GM12878 (cell line): ENCODE measurements at places on chromosomes 3 and 15. TPM values are rescaled to one million over a fixed set of nuclear protein-coding genes. Genes with fewer than 3 reads are reported as not detected.

- no peak overlapping the region for H3K27ac ChIP-seq
- no peaks in the 10 kb centered on the region for H3K27me3 ChIP-seq
- DNase-seq = no peak
- H3K4me3 ChIP-seq = no peak overlapping the region
- H3K4me1 ChIP-seq = no peaks in the 10 kb centered on the region
- no peaks in the 10 kb centered on the region for H3K36me3 ChIP-seq
Observed at GRCh38 chr3:174498638-174499037, 360.5 kb upstream of the NAALADL2 start.

DNA sequence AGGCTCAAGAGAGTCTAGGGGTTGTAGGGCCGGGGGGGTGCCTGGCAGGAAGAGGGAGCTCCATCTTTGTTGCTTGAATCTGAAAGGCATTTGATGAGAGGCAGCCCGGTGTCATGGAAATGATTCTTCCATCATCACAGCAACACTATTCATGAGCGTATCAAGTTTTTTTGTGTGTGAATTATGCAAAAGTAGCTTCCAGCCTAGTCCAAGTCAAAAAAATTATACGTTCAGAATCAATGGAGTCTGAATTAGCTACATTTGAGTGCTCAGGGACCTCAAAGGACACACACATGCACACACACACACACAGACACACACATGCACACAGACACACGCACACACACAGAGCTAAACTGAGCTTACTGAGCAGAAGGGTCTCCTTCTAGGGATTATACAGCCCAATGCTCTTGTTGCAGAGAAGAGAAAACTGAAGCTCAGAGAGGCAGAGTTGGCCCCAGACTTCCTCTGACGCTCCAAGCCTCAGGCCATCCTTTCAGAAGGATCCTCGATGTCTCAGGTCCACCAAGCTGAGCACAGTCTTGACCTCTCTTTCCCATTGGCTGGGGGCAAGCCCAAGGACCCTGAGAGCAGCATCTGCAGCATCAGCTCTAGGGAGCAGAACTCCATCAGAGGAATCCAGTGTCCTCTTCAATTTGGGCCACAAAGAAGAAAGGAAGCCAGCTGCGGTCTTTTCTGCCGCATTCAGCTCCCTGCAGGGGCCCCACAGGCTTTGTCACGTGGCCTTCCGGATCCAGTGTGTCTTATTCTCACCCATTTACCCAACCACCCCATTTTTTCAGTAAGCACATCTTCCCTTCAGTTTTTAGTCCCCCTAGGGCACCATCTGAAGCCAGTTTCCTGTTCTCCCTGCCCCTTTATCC lies 228.0 kb downstream of the UACA start:
- H3K36me3 ChIP-seq = no peaks in the 10 kb centered on the region
- peaks cover 8% of the 10 kb centered on the region for H3K4me1 ChIP-seq
- peaks cover 1% of the 10 kb centered on the region; the same call in 1 of the 2 replicates for H3K27me3 ChIP-seq
- H3K4me3 ChIP-seq = no peak overlapping the region
- no peak overlapping the region for H3K27ac ChIP-seq

- no peak for DNase-seq
- no peak overlapping the region for H3K27ac ChIP-seq
- H3K4me1 ChIP-seq = no peaks in the 10 kb centered on the region
- H3K36me3 ChIP-seq = no peaks in the 10 kb centered on the region
Observed at GRCh38 chr15:62491642-62492041, 326.6 kb upstream of the C2CD4B start.

The SUCLG2 gene
- polyA plus RNA-seq = 50.9 and 54.9 TPM in 2 replicates

The NPAP1 gene
- not detected in 2 replicates for polyA plus RNA-seq
